DMS153 (cell line): ENCODE measurements at places on chromosomes 11 and 22.

- no peak for DNase-seq
Observed at GRCh38 chr11:64244107-64244506, 2.6 kb downstream of the PPP1R14B start.

GRCh38 chr11:66346476-66347424, 679 bp downstream of the B4GAT1 start:
- DNase-seq, result no peak

DNA sequence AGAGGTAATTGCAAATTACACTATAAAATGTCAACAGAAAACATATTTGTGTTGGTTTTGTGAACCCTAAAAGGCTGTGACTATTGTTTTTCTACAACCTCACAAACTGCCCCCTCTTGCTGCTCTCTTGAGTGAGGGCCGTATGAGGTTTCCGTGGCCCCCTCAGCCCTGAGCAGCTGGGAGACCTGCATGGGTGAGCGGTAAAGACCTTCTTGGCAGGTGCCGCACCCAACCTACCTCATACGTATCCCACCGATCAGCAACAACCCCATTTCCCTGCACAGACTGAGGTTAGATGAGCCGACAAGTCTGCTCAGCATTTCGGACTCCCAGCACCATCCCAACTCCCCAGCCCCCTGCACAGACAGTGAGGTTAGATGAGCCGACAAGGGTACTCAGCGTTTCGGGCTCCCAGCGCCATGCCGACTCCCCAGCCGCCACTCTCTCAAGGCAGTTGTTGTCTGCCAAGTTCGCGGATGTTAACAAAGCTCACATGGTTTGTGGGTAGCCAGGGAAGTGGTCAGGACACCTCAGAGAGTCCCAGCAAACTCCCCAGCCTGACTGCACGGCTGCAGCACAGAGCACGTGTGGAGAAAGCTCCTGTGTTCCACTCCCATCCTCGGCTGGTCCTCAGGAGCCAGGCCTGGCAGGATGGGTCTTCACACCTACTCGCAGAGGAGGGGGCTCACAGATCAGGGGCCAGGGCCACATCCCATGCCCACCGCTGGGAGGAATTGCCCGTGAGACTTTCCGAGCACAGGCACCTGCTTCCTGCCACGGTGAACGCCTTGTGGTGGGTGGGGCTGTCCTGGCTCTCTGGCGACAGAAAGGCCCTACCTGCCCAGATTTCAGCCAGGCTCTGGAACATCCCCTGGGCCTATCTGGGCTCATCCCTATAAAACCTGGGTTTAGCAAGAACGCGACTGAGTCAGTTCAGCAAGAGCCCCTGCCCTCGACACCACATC, 502.9 kb downstream of the BRD1 start:
- no peak for DNase-seq

DNA sequence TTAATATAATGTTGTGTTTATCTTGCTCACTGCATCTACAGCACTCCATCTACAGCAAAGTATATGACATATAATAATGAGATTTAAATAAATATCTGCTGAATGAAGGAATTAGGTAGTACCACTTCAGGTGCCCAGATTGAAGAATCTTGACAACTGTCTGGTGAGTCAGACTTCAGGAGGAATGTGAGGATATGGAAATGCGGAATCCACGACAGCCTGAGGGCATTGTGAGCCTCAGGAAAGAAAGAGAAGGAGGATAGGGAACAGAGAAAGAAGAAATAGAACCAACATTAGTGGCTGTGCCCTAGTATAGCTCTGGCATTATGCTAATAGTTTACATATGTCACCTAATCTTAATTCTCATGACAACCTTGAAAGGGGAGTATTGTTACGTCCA, 304.4 kb downstream of the AASDHPPT start:
- no peak for DNase-seq

GRCh38 chr11:117097389-117098268, 599 bp downstream of the SIK3 start:
- DNase-seq, result no peak

GRCh38 chr22:27028093-27028492, 370.7 kb downstream of the MIAT start:
- no peak for DNase-seq

- DNase-seq, result no peak
Observed at GRCh38 chr22:31615491-31615860, 46.5 kb downstream of the PISD start.

- no peak for DNase-seq
Observed at GRCh38 chr11:70210051-70210501, 7.0 kb downstream of the FADD start.

DNA sequence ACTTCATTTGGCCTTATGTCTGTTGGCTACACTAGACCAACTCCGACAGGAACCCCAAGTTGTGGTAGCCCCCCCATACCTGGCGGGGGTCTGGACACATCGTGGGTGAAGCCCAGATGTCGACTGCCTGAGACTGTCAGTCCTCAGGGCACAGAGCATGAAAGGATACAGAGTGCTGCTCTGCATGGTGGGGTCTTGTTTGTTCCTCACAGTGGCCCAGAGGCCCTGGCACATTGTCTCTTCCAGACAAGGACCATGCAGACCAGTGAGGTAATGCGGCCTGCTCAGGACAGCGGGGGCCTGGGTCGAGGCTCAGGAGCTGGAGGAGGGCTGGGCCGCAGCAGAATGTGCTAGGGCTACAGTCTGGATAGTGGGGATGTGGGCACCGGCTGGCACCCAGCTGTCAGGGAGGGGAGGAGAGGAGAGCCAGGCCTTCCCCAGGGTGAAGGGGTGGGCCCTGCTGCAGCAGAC, 14.6 kb downstream of the CAPN5 start:
- no peak for DNase-seq

DNA sequence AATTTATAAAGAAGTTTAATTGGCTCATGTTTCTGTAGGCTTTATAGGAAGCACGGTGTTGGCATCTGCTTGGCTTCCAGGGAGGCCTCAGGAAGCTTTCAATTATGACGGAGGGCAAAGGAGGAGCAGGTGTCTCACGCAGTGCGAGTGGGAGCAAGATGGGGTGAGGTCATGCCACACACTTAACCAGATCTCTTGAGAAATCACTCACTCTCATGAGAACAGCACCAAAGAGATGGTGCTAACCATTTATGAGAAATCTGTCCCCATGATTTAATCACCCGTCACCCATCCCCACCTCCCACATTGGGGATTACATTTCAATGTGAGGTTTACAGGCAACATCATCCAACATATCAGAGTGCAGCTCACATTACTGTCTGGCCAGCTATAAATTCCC, 103.5 kb downstream of the ARHGAP8 start:
- DNase-seq, result no peak
